ENCODE measurements at places on chromosomes 13 and 19.

DNA sequence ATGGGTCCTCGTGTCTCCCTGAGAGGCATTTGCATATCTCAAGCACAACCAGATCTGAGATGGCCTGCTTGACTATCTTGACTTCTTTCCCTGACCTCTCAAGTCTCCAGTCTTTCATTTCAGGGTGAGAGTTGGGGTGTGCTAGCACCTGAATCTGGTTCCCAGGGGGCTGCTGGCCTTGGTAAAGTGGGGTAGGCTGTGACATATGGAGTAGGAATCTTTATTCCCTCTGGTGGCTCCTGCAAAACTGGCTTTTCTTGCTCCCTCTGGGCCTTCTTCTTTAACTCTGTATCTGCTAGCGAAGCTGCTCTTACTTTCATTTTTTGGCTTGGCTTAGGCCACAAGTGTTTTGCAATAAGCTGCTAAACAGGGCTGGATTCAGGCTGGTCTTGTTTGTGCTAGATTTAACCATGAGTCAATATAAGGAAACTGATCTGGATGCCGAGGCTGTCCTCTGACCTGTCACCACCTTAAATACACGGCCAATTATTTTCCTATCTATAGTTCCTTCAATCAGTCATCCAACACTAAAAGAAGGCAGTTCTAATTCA is 42.3 kb downstream of the ZNF493 start:
- no peak for DNase-seq

GRCh38 chr19:4083677-4084546 is 17.2 kb upstream of the ZBTB7A start:
- DNase-seq = peak; percentile 78

DNA sequence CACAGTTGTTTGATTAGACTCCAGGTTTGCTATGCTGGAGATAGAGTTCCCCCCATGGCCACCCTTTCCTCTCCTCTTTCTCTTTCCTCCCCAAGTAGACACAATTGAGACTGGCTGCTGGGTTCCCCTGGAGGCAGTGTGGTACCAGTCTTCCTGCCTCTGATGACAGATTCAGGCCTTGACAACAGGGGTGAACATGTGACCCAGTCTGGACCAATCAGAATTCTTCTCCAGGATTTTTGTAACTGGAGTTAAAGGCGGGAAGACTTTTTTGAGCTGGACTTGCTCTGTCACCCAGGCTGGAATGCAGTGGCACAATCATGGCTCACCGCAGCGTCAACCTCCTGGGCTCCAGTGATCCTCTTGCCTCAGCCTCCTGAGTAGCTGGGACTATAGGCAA is 48.7 kb downstream of the CCNE1 start:
- no peak for DNase-seq

DNA sequence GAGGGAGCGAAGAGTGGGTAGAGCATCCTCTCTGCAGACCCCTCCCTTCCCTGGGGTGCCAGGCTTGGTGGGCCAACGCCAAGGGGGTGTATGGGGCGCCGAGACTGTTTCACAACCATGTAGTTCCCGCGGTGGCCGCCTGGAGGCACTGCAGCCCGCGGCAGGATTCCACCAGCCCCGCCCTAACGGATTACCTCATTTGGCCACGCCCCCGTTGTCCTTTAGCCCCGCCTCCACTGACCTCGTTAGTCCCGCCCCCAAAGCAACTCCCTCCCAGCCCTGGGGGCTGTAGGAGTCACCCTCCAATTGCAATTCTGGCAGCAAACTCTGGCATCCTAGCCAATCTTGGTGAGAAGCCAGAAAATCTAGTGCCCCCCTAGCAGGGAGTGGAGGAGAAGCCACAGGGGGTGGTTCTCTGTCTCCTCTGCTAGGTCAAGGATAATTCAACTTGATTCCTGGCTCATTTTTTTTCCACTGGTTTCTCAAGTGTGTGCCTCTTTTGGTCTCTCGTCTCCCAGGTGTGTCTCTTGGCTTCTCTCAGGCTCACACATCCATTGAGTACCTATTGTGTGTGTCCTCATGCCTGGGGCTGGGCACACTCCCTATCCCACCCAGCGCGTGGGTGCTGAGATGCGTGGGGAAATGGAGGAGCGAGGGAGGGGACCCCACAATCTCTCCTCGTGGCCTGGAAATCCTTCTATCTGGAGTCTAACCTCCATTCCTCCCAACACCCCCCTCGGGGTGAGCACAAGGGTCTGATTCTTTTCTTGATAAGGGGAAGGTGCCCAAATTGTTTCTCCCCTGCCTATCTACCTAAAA is 2.0 kb downstream of the OLFM2 start:
- peak; percentile 87 for DNase-seq

DNA sequence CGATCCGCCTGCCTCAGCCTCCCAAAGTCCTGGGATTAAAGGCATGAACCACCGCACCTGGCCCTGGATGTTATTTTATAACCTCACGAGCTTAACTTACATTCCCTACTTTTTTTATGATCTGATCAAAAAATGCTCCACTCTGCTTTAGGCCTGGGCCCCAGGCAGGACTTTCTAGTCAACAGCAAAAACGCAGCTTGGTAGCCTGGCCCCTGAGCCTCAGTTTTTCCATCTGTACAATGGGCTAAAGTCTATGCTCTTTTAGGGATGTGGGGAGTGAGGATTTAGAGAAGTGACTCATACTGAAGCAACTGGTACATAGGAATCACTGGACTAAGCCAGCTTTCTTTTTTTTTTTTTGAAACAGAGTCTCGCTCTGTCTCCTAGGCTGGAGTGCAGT is 11.9 kb upstream of the PIK3R2 start:
- DNase-seq = no peak

GRCh38 chr19:18712981-18713380 is 29.5 kb downstream of the CRTC1 start:
- DNase-seq = no peak

DNA sequence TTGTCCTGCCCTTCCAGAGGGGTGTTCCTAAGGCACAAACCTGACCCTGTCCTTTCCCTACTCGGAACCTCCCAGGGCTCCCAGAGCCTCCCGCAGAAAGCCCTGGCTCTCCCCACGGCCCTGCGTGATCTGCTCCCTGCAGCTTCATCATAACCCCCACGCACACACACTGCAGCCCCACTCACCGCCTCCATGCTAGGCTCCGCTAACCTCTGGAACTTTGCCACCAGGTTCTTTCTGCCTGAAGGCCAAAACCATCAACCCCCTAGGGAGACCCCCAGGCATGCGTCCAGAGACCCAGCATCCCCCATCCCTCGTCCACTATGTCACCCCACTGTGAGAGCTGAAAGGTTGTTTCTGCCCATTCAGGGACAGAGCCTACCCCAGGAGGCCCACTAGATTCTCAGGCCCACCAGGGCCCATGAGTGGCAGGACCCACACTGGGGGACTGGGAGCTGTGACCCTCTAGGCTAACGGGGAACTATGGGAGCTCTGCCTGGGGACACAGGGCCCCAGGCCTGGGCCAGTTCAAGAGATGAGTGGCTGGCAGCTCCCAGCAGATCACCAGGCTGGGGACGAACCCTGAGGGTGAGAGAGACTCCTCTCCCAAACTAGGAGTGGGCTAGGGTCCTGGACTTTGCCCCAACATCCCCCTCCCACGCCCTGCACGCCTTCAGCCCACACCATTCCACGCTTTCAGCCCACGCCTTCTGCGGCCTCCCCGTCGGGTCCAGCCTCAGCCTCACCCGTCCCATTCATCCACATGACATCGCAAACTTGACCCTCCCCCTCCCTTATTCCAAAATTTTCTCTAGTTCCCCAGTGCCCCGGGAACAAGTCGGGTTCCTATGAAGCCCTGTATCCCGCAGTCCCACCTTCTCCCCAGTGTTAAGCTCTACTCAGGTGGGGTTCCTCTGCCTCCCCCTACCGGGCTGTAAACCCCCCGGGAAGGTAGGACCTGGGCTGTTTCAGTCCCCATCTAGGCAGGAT is 33.2 kb upstream of the PNMA8B start:
- no peak for DNase-seq

Measured in GM10248 (cell line).